ENCODE measurements at places on chromosomes 13 and 19.

DNA sequence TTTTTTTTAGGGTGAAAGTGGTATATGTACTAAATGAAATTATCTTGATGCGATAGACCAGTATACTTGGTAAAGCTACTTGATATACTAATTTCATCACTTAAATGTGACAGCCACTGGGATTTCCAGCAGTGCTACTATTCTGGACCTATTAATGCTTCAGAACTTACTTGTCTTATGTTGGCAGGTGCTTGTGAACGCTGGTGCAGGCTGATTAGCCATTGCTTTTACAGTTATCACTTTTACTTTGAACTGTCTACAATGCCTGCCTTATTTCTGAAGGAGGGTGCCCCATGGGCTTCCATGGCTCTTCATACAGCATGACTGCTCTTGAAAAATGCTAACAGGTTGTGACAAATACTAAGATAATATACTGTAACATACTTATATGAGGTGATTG, 294.7 kb downstream of the GPC6 start:
- H3K27ac ChIP-seq: no peak overlapping the region
- DNase-seq: no peak
- H3K27me3 ChIP-seq: no peaks in the 10 kb centered on the region

DNA sequence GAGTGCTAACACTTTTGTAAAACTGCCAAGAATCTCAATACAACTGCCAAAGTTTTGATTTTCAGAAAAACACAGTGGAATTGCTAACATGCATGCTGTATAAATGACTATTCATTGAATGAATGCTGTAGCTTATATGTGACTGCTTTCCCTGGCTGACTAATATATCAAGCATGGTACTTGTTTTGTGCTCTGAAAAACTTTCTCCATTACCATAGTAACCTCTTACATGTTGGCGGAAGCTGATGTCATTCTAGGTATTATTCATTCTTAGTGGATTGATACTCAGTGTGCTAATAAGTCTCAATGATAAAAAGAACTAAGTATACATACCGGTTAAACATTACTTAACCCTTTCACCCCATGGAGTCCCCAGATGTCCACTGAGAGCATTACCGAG, 166.1 kb upstream of the MYO16 start:
- DNase-seq: no peak
- no peak overlapping the region for H3K27ac ChIP-seq
- no peaks in the 10 kb centered on the region for H3K4me1 ChIP-seq
- no peaks in the 10 kb centered on the region for H3K36me3 ChIP-seq

DNA sequence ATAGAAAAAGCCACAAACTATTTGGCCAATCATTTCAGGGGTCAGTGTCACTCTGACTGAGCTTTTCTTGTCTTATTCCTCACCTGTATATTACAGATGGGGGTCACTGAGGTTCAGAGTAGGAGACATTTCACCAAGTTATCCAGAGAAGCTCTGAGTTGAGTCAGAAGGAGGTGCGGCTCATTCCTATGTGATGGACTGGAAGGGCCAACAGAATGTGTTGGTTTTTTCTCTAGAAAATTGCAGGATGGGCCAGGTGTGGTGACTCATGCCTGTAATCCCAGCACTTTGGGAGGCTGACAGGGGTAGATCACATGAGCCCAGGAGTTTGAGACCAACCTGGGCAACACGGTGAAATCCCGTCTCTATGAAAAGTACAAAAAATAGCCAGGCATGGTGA, 24.5 kb upstream of the ZNF83 start:
- no peaks in the 10 kb centered on the region for H3K27me3 ChIP-seq
- no peak overlapping the region for H3K4me3 ChIP-seq
- H3K4me1 ChIP-seq: no peaks in the 10 kb centered on the region
- DNase-seq: no peak
- no peak overlapping the region for H3K27ac ChIP-seq

GRCh38 chr13:32390048-32390447, 37.9 kb downstream of the N4BP2L1 start:
- H3K27ac ChIP-seq: no peak overlapping the region
- no peaks in the 10 kb centered on the region for H3K4me1 ChIP-seq
- DNase-seq: no peak
- H3K4me3 ChIP-seq: no peak overlapping the region
- H3K36me3 ChIP-seq: no peaks in the 10 kb centered on the region

DNA sequence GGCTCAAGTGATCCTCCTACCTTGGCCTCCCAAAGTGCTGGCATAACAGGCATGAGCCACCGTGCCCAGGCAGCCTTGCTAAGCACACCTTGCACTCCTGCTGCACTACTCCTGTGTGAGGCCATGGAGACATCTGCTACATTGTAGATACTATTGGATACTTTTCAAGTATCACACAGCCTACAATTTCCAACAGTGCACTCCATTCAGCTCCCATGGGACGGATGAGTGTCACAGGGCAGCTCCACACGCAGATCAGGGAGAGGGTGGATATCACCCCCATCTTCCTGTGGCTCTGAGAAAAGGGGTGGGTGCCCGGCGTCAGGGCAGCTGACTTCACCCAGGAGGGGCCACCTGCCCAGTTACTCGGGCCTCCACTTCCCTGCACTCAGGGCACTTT, 39.1 kb upstream of the CCNE1 start:
- H3K27ac ChIP-seq: no peak overlapping the region
- no peaks in the 10 kb centered on the region for H3K27me3 ChIP-seq
- H3K4me3 ChIP-seq: no peak overlapping the region
- no peaks in the 10 kb centered on the region for H3K36me3 ChIP-seq
- no peak for DNase-seq

DNA sequence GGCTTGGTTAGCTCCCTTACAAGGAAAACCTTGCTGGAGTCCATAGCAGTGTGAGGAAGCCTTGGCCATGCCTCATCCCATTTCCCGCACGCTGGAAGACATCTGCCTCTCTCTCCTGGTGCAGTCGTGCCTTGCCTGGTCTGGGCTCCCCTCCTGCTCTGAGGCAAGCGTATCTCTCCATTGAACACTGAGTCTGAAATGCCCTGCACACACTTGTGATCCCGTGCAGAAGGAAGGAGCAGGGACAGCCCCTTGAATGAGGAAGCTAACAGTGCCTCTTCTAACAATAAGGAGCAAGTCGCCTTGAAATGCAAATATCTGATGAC, 407 bp upstream of the ZNF440 start:
- H3K4me1 ChIP-seq: no peaks in the 10 kb centered on the region
- peak overlapping the region; percentile 89 for H3K27ac ChIP-seq
- peak overlapping the region; percentile 81 for H3K4me3 ChIP-seq
- no peak for DNase-seq
- no peaks in the 10 kb centered on the region for H3K36me3 ChIP-seq

DNA sequence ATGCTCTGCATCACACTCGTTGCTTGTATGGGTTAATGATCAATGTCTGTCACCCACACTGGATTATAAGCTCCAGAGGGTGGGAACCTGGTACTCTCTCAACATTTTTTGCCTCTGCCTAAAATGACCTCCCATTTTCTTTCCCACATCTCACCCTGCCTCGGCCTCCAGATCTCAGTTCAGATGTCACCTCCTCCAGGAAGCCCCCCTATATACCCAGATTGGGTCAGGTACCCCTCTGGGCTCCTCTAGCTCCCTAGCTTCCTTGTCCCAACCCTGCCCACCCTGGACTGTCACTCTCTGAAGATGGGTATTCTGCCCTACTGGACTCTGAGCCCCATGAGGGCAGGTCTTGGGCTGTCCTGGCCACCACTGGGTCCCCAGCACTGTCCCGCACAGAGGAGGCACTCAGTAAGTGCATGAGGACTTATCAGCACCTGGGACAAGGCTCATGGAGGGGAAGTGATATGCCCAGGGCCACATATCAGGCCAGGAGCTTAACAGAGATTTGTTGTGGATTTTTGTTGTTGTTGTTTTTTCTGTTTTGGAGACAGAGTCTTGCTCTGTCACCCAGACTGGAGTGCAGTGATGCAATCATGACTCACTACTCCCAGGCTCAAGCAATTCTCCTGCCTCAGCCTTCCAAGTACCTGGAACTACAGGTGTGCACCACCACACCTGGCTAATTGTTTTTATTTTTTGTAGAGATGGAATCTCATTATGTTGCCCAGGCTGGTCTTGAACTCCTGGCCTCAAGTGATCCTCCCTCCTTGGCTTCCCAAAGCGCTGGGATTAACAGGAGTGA, 23.8 kb downstream of the PRKD2 start:
- H3K27ac ChIP-seq: no peak overlapping the region
- no peak overlapping the region for H3K4me3 ChIP-seq
- H3K27me3 ChIP-seq: no peaks in the 10 kb centered on the region
- DNase-seq: no peak

DNA sequence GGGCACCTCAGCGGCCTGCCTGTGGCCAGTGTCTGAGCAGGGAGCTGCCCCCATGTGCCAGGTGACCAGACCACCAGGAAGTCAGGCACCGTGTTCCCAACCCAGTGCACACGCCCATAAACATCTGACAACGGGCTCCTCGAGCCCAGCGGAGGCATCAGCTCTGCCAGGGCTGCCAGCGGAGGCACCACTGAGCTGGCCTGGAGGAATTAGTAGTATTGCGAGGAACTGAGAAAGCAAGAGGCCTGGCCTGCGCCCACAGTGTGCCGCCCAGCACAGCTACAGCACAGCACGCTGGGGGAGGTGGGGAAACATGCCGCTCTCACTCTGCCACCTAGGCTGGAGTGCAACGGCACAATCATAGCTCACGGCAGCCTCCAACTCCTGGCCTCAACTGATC, 44.6 kb downstream of the ANKRD27 start:
- H3K4me1 ChIP-seq: no peaks in the 10 kb centered on the region
- no peak for DNase-seq
- no peaks in the 10 kb centered on the region for H3K27me3 ChIP-seq
- no peak overlapping the region for H3K27ac ChIP-seq
- H3K4me3 ChIP-seq: no peak overlapping the region

DNA sequence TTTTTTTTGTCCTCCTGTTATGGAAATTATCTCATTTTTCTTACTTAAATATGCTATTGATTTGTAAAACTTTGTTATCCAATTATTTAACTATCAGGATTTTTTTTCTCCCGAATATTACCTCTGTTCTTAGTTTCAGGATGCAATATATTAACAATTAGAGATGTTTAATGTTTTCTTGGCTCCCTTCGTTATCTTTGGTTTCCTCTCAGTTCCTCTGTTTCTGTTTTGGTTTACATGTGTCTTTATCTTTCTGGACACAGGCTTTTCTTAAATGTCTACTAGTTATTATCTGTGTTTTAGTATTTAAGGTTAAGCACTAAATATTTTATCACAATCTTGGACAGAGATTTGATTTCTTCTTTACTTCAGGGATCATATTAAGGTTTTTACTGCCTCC, 462.2 kb upstream of the SLC10A2 start:
- DNase-seq: no peak
- H3K4me1 ChIP-seq: no peaks in the 10 kb centered on the region
- H3K4me3 ChIP-seq: no peak overlapping the region
- H3K27ac ChIP-seq: no peak overlapping the region
- H3K36me3 ChIP-seq: no peaks in the 10 kb centered on the region

- DNase-seq: no peak
- H3K4me1 ChIP-seq: no peaks in the 10 kb centered on the region
These were observed 20.8 kb downstream of the LAIR2 start for GRCh38 chr19:54523403-54523802.

GRCh38 chr19:30851646-30852045, 479.5 kb downstream of the ZNF536 start:
- no peaks in the 10 kb centered on the region for H3K27me3 ChIP-seq
- H3K4me1 ChIP-seq: no peaks in the 10 kb centered on the region
- H3K36me3 ChIP-seq: no peaks in the 10 kb centered on the region

DNA sequence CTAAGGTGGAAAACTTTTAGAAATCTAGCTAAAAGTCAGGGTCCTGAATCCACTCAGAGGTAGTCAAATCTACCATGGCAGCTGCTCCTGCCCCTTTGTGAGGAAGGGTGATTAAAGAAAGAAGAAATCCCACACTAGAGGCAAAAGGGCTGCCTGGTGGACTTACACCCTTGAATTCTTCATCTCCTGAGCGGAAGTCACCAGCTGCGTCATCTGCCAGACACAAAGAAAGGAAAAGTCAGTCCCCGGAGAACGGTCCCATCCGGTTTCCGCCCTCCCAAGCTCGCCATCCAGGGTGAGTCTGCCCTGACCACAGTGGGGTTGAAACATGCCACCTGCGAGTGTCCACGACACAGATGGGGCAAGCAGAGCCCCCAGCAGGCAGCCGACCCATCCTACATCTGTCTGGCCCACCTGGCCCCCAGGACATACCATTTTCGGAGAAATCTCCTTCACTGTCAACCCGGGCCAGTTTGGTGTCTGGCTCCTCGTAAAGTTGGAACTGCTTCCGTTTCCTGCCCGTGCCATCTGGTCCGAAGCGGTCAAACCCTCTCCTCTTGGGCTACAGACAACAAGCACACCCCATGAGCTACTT, 7.7 kb downstream of the AKAP8 start:
- no peak overlapping the region for H3K27ac ChIP-seq
- H3K4me1 ChIP-seq: peaks cover 28% of the 10 kb centered on the region
- DNase-seq: no peak
- H3K27me3 ChIP-seq: no peaks in the 10 kb centered on the region
- peaks cover 67% of the 10 kb centered on the region for H3K36me3 ChIP-seq

- no peak overlapping the region for H3K4me3 ChIP-seq
- H3K27me3 ChIP-seq: no peaks in the 10 kb centered on the region
- no peak for DNase-seq
These were observed 647 bp upstream of the KLF12 start for GRCh38 chr13:74134777-74135325.

- H3K4me1 ChIP-seq: peaks cover 29% of the 10 kb centered on the region
- H3K4me3 ChIP-seq: no peak overlapping the region
- peak overlapping the region; percentile 94 for H3K27ac ChIP-seq
- H3K36me3 ChIP-seq: no peaks in the 10 kb centered on the region
- peak; percentile 92 for DNase-seq
These were observed 5.6 kb downstream of the LIPE start for GRCh38 chr19:42421591-42422031.

- H3K4me1 ChIP-seq: no peaks in the 10 kb centered on the region
- H3K27me3 ChIP-seq: no peaks in the 10 kb centered on the region
- no peak overlapping the region for H3K4me3 ChIP-seq
- no peak for DNase-seq
- no peak overlapping the region for H3K27ac ChIP-seq
- H3K36me3 ChIP-seq: no peaks in the 10 kb centered on the region
These were observed 1211.9 kb upstream of the ATXN8OS start for GRCh38 chr13:68895696-68896095.

GRCh38 chr19:30297969-30298368, 74.2 kb upstream of the ZNF536 start:
- no peaks in the 10 kb centered on the region for H3K36me3 ChIP-seq
- no peaks in the 10 kb centered on the region for H3K4me1 ChIP-seq
- DNase-seq: no peak

DNA sequence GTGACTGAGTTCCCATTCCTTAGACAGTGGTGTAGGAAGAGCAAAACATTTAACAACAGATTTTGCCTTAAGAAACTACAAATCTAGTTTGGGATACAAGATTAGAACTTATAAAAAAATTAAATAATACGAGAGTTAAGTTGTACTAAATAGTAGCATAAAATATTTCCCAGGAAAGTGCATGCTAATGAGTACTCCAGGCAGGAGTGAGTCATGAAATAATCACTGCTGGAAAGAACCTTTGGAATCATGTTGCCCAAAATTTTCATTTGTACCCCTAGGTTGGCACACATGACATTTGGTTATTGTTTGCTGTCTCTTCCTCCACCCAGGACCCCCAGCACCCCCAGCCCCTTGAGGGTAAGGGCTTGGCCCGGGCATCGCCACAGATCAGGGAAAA, 26.3 kb upstream of the KL start:
- H3K36me3 ChIP-seq: no peaks in the 10 kb centered on the region
- H3K4me3 ChIP-seq: no peak overlapping the region

- H3K27ac ChIP-seq: no peak overlapping the region
- DNase-seq: no peak
- peaks cover 12% of the 10 kb centered on the region for H3K4me1 ChIP-seq
- H3K36me3 ChIP-seq: no peaks in the 10 kb centered on the region
- H3K27me3 ChIP-seq: peaks cover 8% of the 10 kb centered on the region
These were observed 7.8 kb downstream of the LYL1 start for GRCh38 chr19:13094771-13095392.

All from adrenal gland (tissue), 19 donors.